CD4-positive, CD25-positive, alpha-beta regulatory T cell (primary cell): ENCODE measurements at places on chromosomes 7 and 10. TPM values are rescaled to one million over a fixed set of nuclear protein-coding genes. Genes with fewer than 3 reads are reported as not detected.

Gene PCDH15
- not detected for total RNA-seq

Gene VAX1
- not detected for total RNA-seq

Gene HILPDA
- 4.1 TPM for total RNA-seq

Gene DYNC1I1
- not detected for total RNA-seq

Gene ACSL5
- 63.7 TPM for total RNA-seq

Gene IFIT1B
- not detected for total RNA-seq

Gene RAPGEF5
- total RNA-seq = not detected

Gene ACSM6
- not detected for total RNA-seq

DNA sequence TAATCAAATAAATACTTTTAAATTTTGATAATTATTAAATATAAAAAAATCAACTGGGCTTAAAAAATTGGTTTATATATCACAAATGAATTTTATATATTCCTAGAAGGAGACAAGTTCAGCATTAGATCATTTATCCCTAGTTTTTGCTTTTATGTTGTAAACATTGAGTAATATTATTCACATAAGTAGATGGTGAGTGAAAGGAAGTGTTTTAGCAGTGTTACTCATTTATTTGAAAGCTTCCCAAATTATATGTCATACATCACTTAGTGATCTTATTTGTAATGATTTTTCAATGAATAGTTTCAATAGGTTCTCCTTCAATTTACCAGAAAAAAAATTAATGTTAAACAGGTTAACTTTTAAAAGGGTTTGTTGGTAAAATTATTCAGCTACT is 15.8 kb downstream of the KLLN start:
- H3K27ac ChIP-seq = no peak overlapping the region
- no peak overlapping the region for H3K4me3 ChIP-seq
- peaks cover 3% of the 10 kb centered on the region for H3K4me1 ChIP-seq
- no peak for DNase-seq
- H3K27me3 ChIP-seq = no peaks in the 10 kb centered on the region
- no peaks in the 10 kb centered on the region for H3K36me3 ChIP-seq

DNA sequence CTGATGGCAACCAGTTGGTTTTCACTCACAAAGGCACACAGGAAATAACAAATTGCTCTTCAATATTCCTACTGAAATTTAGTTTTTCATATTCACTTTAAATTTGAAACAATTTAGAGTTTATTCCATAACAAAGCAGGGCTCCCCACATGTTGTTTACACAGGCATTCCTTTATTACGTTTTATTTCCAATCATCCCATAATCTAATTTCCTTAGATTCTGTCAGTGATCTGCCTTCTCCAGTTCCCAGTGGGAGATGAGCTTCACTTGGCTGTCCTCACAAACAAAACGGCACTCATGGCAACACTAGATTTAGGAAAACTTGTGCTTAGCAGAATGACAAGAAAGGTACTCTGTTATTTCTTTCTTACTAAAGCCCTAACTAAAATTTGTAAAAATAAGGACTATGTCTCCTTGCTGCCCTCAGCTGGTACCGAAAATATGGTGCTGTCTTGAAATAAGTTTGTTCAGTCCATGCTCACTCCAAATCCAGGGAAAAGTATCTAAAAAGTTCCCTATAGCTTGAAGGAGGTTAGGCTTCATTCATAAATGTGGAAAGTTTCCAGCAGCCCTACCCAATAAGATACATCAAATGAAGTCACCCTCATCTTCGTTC is 23.0 kb downstream of the PHYH start:
- H3K27me3 ChIP-seq = no peaks in the 10 kb centered on the region
- H3K4me1 ChIP-seq = no peaks in the 10 kb centered on the region
- no peak for DNase-seq
- no peak overlapping the region for H3K4me3 ChIP-seq

DNA sequence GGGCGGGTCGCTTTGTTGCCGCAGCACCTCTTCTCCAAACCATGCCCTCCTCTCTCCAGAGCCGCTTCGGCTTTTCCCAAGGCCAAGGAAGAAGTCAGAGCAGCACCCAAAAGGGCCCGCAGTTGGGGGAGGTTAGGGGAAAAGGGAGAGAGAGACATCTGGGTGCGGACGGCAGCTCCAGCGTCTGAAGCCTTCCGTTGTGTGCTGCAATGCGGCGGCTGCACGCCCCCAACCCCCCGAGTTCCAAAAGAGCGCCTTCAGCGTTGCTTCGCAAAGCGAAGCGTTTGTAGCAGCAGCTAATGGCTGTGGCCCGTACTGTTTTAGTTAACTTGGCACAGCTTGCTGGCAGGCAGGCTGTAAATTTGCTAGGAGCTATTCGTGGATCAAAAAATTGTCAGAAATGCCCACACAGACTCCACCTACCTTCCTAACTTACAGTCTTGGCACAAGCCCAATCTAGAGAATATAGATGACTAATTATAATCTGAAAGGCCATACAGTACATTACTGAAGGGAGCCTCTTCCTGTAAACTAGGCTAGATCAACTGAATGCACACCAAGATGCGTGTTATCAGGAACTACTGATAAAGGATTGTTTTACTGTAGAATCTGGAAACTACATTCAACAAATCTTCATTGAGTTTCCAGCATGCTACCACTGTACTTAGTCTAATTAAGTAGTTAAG is 1.1 kb upstream of the KBTBD2 start:
- peaks cover 42% of the 10 kb centered on the region for H3K4me1 ChIP-seq
- DNase-seq = peak; percentile 67
- H3K36me3 ChIP-seq = no peaks in the 10 kb centered on the region
- peak overlapping the region; percentile 99 for H3K27ac ChIP-seq

- H3K27me3 ChIP-seq = no peaks in the 10 kb centered on the region
- DNase-seq = no peak
- H3K36me3 ChIP-seq = no peaks in the 10 kb centered on the region
- no peaks in the 10 kb centered on the region for H3K4me1 ChIP-seq
- H3K27ac ChIP-seq = no peak overlapping the region
- H3K4me3 ChIP-seq = no peak overlapping the region
These were observed 1151.7 kb upstream of the LRRN3 start for GRCh38 chr7:109939207-109939606.

DNA sequence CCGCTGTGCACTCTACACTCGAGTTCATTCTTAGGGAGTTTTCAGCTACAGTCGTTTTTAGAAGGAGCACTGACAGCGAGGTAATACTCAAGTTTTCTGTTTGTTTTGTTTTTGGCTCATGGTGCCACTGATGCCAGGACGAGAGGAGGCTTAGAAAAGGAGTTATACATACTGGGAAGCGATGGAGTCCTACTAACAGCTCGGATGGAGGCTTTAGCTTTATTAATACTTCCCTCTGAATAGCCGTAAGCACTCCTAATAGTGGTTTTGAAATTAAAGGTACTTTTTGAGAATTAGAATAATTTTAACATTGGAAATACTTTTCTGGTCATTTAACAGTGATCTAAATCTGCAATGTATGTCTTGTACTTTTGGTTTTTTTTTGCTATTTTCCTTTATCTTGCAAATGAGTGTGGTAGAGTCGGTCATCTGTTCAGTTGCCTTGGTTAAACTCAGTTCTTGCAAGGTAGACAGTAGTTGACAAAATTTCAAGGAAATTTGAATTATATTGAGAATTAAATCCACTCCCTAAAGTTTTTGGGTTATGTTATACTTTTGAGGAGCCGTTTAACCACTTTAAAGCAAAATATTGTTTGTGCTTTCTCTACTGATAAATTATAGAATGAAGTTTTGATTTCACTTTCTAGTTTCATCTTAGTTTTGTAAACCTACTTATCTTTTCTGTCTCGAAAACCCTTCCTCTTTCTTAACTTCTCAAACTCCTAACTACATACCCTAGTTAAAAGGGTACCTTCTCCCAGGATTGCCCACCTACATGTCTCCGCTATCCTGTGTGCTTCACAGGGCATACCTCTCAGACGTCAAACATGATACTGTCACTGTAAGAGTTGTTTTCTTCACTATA is 1.5 kb downstream of the HBP1 start:
- H3K27ac ChIP-seq = peak overlapping the region; percentile 99
- no peak for DNase-seq
- peaks cover 4% of the 10 kb centered on the region for H3K36me3 ChIP-seq
- peak overlapping the region; percentile 94 for H3K4me3 ChIP-seq

DNA sequence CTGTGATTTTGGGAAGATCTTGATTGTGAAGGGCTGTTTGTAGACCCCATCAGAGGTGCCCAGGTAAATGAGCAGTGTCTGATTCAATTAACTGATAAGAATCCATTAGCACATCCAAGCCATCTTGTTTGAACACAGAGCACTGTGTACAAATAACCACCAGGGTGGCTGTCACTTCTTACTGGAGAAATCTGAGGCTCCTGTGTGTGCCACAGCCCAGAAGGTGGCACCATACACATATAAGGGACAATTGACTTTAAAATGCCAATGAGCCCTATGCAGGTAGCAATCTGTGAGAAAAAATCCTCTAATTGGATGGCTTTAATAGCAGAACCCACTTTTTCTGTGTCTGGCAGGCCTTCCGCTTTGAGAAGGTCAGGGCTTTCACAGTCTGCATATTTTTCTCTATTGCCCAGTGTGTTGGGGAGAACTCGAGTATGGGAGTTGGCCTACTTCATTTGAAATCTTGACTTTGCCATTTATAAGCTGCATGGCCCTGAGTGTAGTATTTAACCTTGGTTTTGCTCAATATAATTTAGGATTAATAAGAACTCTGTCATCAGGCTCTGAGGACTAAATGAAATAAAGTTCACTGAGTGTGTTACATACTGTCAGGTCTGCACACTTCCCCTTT is 517.4 kb downstream of the CCSER2 start:
- H3K36me3 ChIP-seq = no peaks in the 10 kb centered on the region
- no peaks in the 10 kb centered on the region for H3K27me3 ChIP-seq
- no peak overlapping the region for H3K4me3 ChIP-seq
- no peaks in the 10 kb centered on the region for H3K4me1 ChIP-seq

DNA sequence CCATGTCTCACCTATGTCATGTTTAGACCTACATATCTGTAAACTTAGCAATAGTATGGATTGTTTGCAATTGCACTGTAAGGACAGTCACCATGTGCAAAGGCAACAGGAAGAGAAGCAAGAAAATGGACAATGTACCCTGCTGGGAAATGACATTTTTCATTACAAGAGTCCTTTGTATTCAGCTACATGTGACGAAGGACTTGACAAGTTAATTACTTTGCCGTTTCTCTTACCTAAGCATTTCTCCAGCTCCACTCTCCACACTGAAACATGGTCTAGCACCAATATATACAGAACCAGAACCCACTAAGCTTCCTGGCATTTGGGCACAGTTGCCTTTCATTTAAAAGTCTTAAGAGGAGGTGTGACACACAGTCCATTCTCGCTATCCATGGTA is 76.6 kb upstream of the PFKP start:
- DNase-seq = no peak
- no peaks in the 10 kb centered on the region for H3K36me3 ChIP-seq
- H3K27me3 ChIP-seq = peaks cover 8% of the 10 kb centered on the region
- H3K27ac ChIP-seq = no peak overlapping the region
- H3K4me3 ChIP-seq = no peak overlapping the region

- DNase-seq = no peak
- no peak overlapping the region for H3K4me3 ChIP-seq
- H3K4me1 ChIP-seq = no peaks in the 10 kb centered on the region
- no peaks in the 10 kb centered on the region for H3K27me3 ChIP-seq
- no peak overlapping the region for H3K27ac ChIP-seq
- no peaks in the 10 kb centered on the region for H3K36me3 ChIP-seq
These were observed 36.5 kb downstream of the ITPRID1 start for GRCh38 chr7:31550432-31550831.

DNA sequence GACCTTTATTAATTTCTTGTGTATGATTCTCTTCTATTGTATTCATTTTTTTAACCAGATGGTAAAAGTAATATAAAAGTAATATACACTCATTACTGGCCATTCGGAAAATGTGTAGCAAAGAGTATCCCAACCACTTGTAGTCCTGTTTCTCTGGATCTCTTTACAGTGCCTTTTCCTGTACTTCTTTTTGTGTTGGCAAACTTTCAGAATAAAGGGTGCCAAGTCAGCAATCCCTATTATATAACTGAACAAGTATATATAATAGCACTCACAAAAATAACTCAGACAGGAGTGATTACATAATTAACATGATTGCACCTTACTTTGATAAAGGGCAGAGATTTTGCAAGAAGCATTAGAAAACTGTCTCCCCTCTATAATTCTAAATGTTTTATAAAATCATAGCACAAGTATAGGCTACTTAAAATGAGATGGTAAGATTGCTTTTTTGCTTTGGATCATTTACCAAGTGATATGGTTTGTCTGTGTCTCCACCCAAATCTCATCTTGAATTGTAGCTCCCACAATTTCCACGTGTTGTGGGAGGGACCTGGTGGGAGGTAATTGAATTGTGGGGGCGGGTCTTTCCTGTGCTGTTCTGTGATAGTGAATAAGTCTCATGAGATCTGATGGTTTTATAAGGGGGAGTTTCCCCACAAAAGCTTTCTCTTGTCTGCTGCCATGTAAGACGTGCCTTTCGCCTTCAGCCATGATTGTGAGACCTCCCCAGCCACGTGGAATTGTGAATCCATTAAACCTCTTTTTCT is 41.5 kb upstream of the EPC1 start:
- H3K27ac ChIP-seq = no peak overlapping the region
- H3K27me3 ChIP-seq = no peaks in the 10 kb centered on the region
- DNase-seq = no peak
- H3K36me3 ChIP-seq = no peaks in the 10 kb centered on the region
- H3K4me3 ChIP-seq = no peak overlapping the region
- H3K4me1 ChIP-seq = no peaks in the 10 kb centered on the region

GRCh38 chr7:317643-318405 is 27.9 kb downstream of the FOXL3 start:
- no peak overlapping the region for H3K27ac ChIP-seq
- H3K4me1 ChIP-seq = no peaks in the 10 kb centered on the region
- H3K27me3 ChIP-seq = peaks cover 9% of the 10 kb centered on the region
- H3K36me3 ChIP-seq = no peaks in the 10 kb centered on the region
- DNase-seq = no peak
- H3K4me3 ChIP-seq = no peak overlapping the region

DNA sequence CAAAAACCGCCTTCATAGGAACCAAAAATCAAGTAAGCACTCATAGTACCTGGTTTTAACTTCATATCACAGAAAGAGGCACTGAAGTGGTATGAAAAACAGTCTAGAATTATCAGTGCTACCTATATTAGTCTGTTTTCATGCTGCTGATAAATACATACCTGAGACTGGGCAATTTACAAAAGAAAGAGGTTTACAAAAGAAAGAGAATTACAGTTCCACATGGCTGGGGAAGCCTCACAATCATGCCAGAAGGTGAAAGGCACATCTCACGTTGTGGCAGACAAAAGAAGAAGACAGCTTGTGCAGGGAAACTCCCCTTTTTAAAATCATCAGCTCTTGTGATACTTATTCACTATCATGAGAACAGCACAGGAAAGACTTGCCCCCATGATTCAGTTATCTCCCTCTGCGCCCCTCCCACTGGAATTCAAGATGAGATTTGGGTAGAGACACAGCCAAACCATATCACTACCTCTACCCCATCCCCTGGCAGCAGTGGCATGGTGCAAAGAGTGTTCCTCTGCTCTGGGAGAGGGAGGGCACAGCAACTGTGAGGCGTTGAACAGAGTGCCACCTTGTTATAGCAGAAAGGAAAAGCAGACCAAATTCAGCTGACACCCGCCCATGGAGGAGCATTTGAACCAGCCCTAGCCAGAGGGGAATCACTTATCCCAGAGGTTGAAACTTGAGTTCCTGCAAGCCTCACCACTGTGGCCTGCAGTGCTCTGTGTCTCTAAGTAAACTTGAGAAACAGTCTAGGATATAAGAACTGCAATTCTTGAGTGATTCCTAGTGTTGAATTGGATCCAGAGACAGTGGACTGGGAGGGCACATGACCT is 61.9 kb upstream of the PTPRZ1 start:
- H3K27me3 ChIP-seq = no peaks in the 10 kb centered on the region
- DNase-seq = no peak
- no peak overlapping the region for H3K4me3 ChIP-seq
- H3K27ac ChIP-seq = no peak overlapping the region
- H3K36me3 ChIP-seq = no peaks in the 10 kb centered on the region
